ENCODE measurements at places on chromosomes 12 and 14.

DNA sequence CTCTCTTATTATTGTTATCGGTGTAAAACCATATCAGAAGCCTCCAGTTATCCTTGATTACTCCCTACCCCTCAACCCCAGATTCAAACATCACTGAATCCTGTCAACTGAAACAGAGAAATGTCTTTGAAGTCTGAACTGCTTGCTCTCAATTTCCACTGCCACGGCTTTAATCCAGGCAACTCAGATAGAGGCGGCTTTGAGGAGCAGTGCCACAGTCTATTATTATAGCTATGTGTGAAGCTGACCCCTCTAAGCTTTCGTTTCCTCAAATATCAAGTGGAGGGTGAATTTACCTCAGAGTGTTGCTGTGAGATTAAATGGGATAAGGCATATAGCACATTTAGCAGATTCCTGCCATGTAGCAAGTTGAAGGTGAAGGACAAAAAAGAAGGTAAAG is 49.0 kb upstream of the PDE3A start:
- no peak for DNase-seq

- DNase-seq = peak; percentile 68
Measured at GRCh38 chr12:26017484-26018211, 59.2 kb downstream of the RASSF8 start.

DNA sequence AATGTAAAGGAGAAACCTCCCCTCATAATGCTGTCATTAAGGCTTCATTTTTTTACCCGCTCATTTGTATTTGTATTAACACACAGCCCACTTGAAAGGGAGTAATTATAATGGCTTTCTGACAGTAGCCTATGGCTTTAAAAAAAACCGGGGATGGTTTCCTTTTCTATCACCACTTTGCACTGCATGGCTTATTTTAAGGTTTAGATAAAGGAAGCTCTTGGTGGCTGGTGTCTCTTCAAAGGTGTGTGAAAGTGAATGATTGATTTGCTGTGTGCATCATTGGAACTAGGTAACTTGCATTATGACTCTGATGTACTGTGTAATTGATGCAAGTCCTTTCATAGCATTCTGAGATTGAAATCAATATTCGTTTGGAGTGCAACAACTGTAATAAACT is 80.7 kb downstream of the NPAS3 start:
- DNase-seq = no peak

DNA sequence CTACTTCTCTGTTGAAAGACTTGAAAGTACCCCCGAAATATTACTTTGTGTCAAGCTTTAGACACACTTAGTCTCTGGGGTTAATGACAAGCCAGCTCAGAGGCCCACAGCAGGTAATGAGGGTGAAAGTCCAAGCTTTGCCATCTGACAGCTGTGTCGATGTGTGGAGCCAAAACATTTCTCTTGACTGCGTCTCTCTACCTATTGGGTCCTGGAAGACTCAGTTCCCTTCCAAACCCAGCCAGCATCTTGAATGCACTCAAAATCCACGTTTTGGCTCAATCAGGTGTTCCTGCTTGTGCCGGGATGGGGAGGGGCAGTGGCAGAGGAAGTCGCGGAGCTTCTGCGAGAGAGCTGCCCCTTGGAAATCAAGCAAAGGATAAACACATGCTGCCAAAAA is 3.2 kb downstream of the PLXNC1 start:
- DNase-seq = no peak

DNA sequence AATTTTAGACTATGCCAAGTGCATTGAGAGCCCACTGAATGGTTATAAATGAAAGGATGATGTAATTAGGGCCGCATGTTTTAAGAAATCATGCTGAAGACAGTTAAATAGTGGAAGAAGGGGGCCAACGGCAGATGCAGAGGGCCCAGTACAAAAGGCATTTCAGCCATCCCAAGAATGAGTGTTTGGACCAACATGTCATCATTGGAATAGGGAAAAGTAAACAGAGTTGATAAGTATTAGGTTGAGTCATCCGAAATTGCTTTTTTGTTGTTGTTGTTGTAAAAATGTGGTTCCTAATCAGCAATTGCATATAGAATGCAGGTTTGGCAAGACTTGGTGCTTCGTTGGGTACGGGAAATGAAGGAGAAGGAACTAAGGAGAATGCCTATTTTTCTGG is 29.5 kb downstream of the BMP4 start:
- peak; percentile 55 for DNase-seq

DNA sequence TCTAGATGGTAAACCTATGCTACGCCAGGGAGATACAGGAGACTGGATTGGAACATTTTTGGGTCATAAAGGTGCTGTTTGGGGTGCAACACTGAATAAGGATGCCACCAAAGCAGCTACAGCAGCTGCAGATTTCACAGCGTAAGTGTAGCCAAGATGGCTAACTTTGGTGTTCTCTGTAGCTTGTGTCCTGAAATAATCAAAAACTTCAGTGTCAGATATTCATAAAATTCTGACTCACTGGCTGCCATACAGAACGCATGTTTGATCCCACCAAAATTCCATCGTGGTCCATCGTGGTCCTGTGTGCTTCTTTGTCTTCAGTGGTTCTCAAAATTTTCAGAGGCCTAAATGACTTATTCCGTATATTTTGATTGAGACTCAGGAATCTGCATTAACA is 1.3 kb downstream of the STRAP start:
- DNase-seq = no peak

- no peak for DNase-seq
Measured at GRCh38 chr12:127342861-127343260, 924.1 kb upstream of the TMEM132C start.

DNA sequence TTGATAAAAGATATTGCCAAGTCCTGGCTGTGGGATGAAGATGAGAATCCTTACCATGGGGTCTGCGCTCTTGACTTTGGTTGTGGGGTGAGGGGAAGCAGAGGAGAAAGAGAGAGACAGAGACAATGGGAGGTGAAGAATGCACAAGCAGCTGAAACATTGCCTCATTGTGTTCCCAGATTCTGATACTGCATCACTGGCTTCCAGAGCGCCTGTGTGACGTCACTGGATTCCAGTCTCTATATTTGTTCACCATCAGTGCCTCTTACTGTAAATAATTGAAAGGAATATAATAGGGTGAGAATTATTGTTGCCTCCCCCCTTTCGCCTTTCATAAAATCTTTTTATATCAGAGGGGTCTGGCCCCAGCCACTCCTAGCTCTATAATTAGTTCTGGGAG is 188.9 kb upstream of the NTF3 start:
- DNase-seq = no peak

DNA sequence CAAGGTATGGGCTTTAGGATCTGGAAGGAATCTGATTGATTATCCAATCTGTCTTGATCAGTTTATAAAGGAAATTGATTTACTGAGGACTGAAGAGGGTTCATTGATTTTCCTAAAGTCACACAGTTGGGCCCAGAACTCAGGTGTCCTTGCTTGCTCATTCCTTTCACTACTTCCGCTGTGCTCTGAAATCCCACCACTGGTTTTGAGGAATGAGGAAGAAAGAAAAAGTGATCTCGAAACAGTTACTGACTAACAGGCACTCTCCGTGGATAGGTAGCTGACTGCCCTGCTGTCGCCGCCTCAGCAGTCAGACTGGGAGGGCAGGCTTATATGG is at the start of gene FITM1:
Gene FITM1 (plus strand): TSS at position 280 of the 337 bp plus-strand sequence. CDS start 905 bp downstream, outside the sequence.
- no peak for DNase-seq

- DNase-seq = no peak
Measured at GRCh38 chr14:70148911-70149595, 39.7 kb downstream of the SLC8A3 start.

GRCh38 chr14:24895622-24896021 is 154.3 kb downstream of the STXBP6 start:
- DNase-seq = no peak

DNA sequence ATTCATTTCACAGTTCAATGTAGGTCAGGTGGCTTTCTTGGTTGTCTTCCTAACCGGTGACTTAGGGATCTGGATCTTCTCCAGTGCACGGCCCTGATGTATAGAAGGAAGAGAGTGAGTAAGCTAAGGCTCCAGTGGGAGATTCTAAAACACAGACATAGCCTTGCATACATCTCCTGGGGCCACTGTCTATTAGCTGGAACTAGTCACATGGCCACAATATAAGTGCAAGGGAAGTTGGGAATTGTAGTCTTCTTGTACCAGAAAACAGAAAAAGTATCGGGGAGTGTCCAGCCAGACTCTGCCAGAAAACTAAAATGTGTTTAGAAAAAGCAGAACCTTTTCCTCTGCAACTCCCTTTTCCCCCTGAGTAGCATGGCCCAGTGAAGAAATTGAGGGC is 531.6 kb downstream of the VRK1 start:
- no peak for DNase-seq

DNA sequence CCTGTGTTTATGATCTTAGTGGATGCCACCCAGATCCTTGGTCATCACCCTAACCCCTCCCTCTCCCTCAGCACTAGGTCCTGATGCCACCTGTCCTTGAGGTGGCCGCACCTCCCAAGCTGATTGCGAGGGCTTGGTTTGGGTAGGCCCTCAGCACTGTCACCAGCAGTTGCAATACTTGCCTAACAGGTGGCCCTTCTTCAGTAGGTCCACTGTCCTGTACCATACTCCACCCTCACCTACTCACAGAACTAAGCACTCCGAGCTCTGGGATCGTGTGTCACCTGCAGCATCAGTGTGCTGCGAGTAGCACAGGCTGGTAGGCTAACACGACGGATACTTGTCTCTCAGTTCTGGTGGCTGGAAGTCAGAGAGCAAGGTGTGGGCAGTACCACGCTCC is 14.0 kb upstream of the SERPINA12 start:
- DNase-seq = no peak

DNA sequence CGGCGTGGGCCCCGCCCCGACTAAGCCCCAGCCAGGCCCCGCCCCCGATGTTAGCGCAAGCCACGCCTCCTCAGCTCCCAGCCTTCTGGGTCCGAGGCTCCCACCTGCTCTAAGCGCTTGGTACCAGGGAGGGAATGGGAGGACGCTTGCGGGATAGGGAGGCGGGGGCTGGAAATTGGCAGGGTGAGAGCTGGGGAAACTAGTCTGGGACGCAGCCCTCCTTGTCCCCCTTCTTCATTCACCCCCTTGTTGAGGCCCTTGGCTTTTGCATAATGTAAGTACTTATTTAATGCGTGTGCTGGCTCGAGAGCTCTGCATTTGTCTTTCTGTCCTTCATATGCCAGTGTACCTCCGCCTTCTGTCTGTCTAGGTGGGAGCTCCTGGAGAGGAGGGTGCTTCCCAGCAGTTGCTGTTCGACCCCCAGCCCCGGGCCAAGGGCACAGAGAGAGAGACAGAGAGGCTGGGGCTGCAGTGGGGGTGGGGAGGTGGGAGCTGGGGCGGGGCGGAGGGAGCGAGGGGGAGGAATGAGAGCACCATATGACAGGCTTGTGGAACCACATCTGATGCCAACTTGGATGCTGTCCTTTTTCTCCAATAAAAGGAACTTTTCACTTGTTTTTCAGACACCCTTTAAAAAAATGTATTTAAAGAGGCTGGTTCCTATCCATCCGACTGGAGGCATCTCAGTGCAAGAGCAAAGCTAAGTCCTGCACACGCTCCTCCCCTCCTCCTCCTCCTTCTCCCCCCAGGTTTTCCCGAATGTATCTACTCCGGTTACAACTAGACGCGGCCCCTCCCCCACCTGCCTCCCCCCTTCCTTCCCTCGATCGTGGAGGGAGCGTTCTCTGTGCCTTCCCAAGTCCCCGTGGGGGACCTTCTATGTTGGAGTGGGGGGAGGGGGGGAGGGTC is 25.6 kb upstream of the MAP1LC3B2 start:
- peak; percentile 76 for DNase-seq

GRCh38 chr12:53719649-53720048 is 7.6 kb downstream of the CALCOCO1 start:
- DNase-seq = no peak

- DNase-seq = peak; percentile 87
Measured at GRCh38 chr12:68899251-68899771, 33.7 kb downstream of the CPM start.

DNA sequence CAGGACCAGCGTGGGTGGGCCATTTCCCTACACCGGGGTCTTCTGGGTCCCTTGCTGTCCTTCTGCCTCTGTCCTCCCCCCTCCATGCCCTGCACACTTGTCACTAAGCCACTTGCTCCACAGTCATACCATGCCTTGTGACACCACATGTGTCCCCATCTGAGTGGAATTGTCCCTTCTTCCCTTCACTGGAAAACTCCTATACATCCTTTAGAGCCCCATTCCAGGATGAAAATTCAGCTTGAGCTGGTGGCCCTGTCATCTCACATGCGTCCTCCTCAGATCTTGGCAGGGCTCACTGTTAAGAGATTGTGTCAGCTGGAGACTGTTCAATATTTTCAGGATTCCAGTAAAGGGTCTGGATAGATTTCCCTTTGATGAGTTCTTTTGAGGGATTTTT is 87.4 kb downstream of the DNAH10 start:
- no peak for DNase-seq

DNA sequence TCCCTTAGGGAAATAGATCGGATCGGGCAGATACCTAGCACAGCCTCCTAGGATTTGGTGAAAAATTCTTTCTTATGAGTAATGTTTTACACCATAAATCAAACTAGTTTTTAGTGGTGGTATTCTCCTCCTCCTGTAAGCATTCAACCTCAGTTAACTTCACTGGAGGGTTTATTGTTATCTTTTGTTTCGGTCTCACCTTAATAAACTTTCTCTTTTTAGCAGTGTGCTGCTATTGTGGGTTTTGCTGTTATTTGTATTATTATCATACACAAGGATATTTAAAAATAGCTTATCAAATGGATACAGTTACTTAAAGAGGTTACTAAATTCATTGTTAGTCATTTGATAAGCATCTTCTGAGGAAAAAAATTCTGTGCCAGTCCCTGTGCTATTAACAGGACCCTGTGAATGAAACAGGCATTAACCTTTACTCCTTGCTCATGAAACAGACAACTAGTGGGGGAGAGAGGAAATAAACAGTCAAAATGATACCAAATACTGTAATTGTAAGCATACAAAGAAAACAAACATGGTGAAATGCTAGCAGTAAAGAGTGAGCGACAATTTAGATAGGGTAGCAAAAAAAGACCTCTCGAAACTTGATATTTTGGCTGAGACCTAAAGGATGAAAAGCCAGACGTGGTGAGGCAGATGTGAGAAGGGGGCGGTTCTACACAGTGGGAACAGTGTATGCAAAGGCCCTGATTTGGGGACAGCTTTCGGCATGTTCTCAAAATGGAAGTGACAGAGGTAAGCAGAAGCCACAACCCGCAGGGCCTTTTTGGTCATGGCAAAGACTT is 178.7 kb upstream of the SOX5 start:
- no peak for DNase-seq

- DNase-seq = no peak
Measured at GRCh38 chr12:23008623-23009022, 383.7 kb downstream of the ETNK1 start.

- DNase-seq = no peak
Measured at GRCh38 chr12:72631926-72632685, 359.9 kb downstream of the TRHDE start.

DNA sequence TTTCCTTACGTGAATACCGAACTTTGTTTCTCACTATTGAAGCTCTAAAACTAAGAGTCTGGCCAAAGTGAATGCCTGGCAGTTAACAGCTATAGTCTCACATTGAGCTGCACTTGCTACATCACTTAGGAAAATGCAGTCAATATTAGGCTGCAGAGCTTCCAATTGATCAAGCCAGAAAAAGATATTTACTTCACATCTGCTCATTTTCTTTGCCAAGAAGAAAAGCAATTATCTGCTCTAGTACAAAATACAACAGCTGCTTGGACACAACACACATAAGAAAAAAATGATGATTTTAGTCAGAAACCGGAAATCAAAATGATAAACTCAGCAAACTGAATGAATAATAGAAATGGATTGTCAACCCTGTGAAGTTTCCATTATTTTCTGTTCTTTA is 45.4 kb downstream of the TMTC1 start:
- DNase-seq = no peak

GRCh38 chr12:129193263-129193871 is 340.1 kb downstream of the GLT1D1 start:
- DNase-seq = no peak

GRCh38 chr12:15956413-15957185 is 45.5 kb downstream of the DERA start:
- DNase-seq = no peak

- peak; percentile 94 for DNase-seq
Measured at GRCh38 chr14:61472011-61472672, 150.8 kb downstream of the PRKCH start.
